Ascending aorta (tissue), 2 donors: ENCODE measurements at places on chromosomes 1 and 21. TPM values are rescaled to one million over a fixed set of nuclear protein-coding genes. Genes with fewer than 3 reads are reported as not detected.

LYPD8 gene
- total RNA-seq: not detected

DNA sequence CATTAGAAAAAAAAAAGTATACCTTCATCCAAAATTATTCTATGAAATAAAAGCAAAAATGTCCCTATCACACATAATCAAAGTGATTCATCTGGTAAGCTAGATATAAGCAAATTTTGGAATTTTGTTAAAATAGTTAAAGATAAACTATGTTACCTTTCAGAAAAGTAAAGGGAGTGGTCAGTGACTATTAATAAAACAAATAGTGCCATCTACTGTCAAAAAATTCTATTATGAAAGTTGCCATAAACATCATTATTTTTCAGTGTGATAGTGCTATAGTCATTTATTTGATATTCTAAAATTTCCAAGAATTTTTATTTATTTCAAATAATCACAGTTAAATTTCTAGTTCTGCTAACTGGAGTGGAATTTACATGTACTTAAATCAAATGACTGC lies 803.7 kb downstream of the KCNT2 start:
- DNase-seq: no peak

- DNase-seq: no peak
These were observed 20.4 kb upstream of the PDE9A start for GRCh38 chr21:42632771-42633690.

COL11A1 gene
- total RNA-seq: not detected

GRCh38 chr1:186386725-186387383 lies 11.2 kb downstream of the ODR4 start:
- no peak for DNase-seq
